ENCODE measurements at places on chromosomes 4 and X.

- DNase-seq, result no peak
Measured at GRCh38 chr4:52408032-52408431, 251.1 kb downstream of the USP46 start.

GRCh38 chr4:185879666-185880312, 67.8 kb upstream of the SORBS2 start:
- DNase-seq, result no peak

DNA sequence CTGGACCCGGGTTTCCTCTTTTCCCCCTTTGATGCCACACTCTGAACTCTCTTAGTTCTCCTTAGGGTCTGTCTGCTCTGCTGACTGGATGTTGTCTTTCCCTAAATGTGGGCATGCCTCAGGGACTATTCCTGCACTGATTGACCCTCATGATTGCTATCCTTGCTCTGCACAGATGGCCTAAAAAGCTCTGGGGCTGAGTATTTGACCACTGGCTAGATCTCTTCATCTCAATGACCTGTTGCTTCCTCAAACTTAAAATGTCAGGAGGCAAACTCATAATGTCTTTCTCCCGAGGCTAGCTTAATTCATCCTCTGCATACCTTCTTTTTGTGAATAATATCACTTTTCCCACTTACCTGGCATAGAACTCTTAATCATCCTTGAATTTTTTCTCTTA, 157.4 kb downstream of the GATB start:
- DNase-seq, result no peak

DNA sequence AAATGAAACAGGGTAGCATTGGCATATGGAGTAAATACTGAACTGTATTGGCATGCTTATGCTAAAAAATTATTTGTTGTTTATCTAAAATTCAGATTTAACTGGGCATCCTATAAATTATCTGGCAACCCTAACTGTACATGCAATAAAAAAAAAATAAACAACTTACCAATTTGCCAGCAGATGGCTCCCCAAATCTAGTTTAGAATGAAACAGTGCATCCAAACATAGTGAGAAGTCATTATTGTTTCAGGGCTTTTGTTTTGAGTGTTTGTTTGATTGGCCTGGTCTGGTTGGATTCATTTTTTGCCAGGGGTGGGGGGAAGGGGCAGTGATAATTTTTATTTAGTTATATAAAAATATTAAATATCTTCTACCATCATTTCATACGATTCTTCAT, 12.8 kb upstream of the NSUN7 start:
- DNase-seq, result peak; percentile 44

DNA sequence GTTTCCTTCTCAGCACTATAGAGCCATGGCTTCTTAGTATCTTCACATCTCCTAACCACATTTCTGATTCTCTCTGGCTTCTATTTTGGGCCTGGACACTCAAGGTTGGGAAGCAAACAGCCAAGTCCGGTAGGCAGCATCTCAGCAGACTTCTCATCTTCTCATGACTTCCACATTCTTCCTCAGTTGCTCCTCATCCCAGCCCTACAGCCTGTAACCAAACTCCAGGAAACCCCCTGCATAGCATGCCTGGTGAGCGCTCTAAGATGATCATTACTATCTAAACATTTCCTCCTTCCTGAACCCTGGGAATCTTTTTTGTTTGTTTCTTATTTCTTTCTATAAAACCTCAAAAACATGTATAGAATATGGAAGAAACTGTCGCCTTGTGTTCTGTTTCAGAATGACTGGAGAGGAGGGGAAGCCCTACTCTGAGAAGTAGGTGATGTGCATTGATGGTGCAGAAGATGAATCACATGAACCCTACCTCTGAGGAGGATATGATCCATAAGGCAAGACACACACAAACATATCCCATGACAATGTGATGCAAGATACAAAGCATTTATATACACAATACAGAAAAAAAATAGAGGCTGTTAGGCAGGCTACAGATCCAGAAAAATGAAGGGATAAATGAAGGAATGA, 219.8 kb upstream of the GYPA start:
- no peak for DNase-seq

DNA sequence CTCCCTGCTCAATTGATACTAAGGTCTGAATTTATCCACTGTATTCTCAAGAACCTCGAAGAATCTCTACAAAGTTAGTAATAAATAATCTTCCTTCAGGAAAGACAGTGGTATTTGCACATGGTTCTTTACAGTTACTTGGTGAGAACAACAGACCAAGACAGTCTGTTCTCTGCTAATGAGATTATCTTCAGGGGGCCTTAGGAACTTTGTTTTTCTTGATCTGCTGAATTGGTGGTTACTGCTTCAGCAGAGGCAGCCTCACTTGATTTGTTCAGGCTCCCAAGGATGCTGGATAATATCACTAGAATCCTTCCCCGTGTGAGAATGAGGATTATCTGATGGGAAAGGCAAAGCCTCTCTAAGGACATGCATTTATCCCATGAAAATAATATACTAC, 64.8 kb downstream of the CBR4 start:
- no peak for DNase-seq

- DNase-seq, result no peak
Measured at GRCh38 chrX:7638078-7638710, 204.8 kb upstream of the VCX start.

GRCh38 chrX:119654112-119654531, 38.8 kb downstream of the SEPTIN6 start:
- DNase-seq, result peak; percentile 93

- peak; percentile 30 for DNase-seq
Measured at GRCh38 chr4:33073811-33074210, 2353.6 kb downstream of the PCDH7 start.

- DNase-seq, result no peak
Measured at GRCh38 chrX:46404774-46405173, 140.4 kb downstream of the ZNF674 start.

DNA sequence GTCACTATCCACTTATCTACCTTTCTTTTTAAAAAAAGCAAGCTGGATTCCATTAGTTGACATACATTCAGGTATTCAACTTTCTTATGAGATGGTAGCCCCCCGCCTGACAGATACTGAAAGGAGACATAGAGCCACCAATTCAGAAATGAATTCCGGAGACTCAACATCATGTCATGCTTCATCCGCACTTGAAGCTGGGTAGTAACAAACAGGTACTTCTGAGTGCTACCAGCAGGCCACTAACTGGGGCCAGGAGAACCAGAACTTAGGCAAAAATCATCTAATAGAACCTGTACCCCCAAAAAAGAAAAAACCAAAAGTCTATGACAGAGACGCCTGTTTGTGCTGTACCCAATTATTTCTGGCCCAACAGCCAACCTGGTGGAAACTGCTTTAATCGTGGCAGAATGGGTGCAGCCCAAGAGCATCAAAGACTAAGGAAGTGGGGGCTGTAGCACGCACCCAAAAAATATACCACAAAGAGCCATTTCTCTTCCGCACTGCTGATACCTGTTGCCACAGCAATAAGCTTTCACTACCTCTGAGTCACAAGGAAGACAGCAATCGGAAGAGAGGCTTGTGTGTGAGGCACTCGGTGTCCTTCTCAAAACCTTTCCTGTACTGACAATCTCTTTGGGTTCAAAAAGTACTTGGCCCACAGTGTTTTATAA, 84.8 kb downstream of the AFAP1 start:
- no peak for DNase-seq

DNA sequence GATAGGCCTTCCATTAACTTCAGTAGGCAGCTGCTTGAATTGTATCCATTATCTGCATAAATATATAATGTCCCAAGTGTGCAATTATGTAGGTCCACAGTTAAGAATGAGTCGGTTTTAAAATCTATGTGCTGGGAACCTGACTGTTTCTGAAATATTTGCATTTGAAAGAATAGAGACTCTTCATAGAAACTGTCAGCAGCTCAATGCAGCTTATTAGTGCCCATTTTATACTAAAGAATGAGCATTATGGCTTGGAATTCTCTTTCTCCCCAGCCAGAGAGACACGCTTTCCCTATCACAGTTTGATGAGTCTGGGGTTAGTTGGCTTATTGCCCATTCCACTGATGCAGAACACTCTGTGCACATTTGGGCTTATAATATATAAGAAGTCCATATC, 202.0 kb upstream of the PCDH7 start:
- DNase-seq, result no peak

DNA sequence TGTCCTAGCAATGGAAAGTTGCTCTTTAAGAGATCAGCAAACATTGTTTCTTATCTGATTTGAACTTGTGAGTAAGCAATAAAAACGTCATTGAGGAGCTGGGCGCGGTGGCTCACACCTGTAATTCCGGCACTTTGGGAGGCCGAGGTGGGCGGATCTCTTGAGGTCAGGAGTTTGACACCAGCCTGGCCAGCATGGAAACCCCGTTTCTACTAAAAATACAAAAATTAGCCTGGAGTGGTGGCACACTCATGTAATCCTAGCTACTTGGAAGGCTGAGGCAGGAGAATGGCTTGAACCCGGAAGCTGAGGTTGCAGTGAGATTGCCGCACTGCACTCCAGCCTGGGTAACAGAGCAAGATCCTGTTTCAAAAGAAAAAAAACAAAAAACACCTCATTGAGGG, 11.2 kb upstream of the PLAC8 start:
- no peak for DNase-seq

- DNase-seq, result no peak
Measured at GRCh38 chrX:64977830-64978229, 1.6 kb upstream of the ZC4H2 start.

- no peak for DNase-seq
Measured at GRCh38 chr4:139672215-139672614, 6.6 kb downstream of the MGST2 start.

GRCh38 chrX:136250191-136251040, 784 bp downstream of the MAP7D3 start:
- DNase-seq, result peak; percentile 25

- DNase-seq, result no peak
Measured at GRCh38 chr4:165766976-165767375, 106.1 kb upstream of the TLL1 start.

GRCh38 chrX:33725535-33726210, 406.4 kb downstream of the FAM47A start:
- DNase-seq, result peak; percentile 55

- no peak for DNase-seq
Measured at GRCh38 chr4:25911356-25911755, 2.7 kb upstream of the SMIM20 start.

- no peak for DNase-seq
Measured at GRCh38 chr4:159227378-159227777, 124.5 kb downstream of the RAPGEF2 start.

GRCh38 chr4:36374836-36375511, 93.6 kb downstream of the DTHD1 start:
- no peak for DNase-seq

GRCh38 chrX:110282922-110283321, 35.0 kb downstream of the AMMECR1 start:
- no peak for DNase-seq

DNA sequence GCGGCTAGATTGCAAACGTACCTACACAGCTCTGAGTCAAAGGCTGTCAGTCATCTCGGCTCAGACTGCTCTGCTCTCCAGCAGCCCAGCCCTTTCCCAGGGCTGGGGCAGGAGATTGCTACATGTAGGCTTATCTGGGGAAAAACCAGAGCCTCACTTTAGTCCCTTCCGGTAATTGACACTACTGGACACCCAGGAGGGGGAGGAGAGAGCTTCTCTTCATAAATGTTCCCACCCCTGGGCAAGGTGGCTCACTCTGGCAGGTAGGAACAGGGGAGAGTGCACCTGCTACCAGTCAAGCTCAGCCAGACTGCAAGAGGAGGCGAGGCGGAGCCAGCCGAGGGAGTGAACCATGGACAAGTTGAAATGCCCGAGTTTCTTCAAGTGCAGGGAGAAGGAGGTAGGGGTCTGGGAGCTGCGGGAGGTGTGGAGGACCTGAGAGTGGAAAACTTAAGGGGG, at the start of gene SLC6A14:
TSS of gene SLC6A14 (plus strand) at position 249 of the 459 bp plus-strand sequence. CDS start at position 353, 104 bp downstream.
- no peak for DNase-seq

DNA sequence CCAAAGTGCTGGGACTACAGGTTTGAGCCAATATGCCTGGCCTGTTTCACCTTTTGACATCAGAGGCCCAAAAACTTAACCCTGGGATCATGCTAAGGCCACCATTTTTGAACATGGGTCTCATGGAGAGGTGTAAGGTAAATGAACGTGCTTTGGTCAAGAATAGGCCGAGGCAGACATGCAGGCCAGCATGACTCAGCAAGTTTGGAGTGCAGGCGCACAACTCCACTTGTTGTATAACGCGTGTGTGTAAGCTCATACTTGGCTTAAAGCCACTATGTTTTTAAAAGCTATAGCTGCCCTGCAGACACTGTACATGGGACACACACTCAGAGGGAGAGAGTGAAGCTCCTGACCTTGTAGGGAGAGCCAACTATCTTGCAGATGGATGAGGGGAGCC, 43.8 kb upstream of the HPSE start:
- no peak for DNase-seq

DNA sequence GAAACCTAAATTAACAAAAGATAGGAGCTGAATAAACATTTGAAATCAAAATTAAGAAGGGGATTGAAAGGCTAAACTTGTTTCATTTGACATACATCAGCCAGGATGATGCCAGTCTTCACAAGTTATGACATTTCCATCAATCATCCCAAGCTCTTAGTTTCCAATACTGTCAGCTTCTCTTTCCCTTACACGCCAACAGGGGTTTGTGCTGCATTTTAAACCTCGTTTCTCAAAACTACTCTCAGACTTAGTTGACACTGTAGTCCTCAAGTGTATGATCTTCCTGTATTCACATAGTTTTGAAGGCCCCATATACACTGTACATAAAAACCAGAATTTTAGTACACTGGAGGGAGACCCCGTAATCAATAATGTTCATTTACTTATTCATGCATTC, 840 bp upstream of the P2RY10 start:
- DNase-seq, result no peak

DNA sequence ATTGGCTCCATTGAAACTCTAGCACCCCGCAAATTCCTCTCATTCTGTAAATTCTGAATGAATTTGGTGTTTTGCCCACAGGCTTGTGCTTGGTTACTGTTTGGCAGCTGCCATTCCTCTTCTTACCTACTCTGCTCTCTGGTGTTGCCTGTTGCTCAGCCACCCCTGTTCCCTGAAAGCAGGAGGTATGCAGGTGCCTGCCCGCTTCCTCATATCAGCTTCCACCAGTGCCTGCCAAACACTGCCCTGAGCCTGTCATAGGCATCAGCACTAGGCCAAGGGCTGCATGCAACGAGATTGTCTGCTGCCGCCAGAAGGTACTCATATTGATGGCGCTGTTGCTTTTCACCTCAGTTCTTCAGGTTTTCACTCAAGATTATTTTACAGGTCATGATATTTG, 978.1 kb downstream of the C4orf33 start:
- no peak for DNase-seq

GRCh38 chr4:82124932-82125786, 248.6 kb downstream of the HNRNPD start:
- DNase-seq, result no peak

GRCh38 chr4:168558599-168558998, 61.7 kb downstream of the PALLD start:
- peak; percentile 52 for DNase-seq

DNA sequence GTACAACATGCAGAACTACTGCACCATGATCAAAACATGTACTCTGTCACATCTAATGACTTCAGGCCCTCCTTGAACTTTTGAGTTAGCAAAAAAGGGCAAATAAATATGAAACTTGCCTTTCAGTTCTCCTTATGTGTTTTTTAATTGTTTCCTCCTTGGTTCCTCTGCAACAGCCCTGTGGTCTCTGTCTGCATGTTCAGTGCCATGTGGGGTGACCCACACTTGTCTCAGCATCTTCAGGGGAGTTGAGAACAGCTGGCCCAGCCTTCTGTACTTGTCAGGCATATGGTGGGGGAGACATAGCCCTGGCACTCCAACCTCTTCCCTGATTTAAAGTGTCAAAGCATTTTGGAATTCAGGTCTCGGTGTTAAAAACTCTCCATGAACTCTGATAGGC, 188.0 kb upstream of the PGRMC2 start:
- DNase-seq, result no peak

Data from umbilical cord (tissue), 2 donors.